ENCODE measurements at places on chromosomes 3 and 15. TPM values are rescaled to one million over a fixed set of nuclear protein-coding genes. Genes with fewer than 3 reads are reported as not detected.

The MCF2L2 gene
- total RNA-seq = 0.32 TPM

The COL8A1 gene
- total RNA-seq = 34.7 TPM

The ANKUB1 gene
- not detected for total RNA-seq

The TLR9 gene
- total RNA-seq = 0.19 TPM

The ACOX2 gene
- 23.4 TPM for total RNA-seq

The GOLGA6D gene
- not detected for total RNA-seq

The GHRL gene
- not detected for total RNA-seq

The NPRL2 gene
- 19.2 TPM for total RNA-seq

The LEKR1 gene
- total RNA-seq = 1.6 TPM

The ATP8B4 gene
- 11.7 TPM for total RNA-seq

DNA sequence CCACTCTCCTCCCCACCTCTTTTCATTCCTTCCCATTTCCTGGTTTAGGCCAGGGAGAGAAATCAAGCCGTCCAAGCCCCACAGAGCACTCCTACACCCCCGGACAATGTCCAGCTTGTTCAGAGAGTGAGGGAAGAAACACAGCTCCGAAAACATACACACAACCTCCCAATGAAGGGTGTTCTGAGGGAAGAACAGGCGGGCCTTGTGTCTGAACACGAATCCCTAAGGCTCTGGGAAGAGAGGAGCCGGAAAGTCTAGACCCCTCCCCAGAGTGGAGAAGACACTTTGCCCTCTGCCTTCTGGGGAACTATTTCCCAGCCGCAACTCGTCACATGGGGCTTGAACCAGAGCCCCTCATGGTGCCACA, 30.5 kb downstream of the ACAN start:
- DNase-seq = no peak

DNA sequence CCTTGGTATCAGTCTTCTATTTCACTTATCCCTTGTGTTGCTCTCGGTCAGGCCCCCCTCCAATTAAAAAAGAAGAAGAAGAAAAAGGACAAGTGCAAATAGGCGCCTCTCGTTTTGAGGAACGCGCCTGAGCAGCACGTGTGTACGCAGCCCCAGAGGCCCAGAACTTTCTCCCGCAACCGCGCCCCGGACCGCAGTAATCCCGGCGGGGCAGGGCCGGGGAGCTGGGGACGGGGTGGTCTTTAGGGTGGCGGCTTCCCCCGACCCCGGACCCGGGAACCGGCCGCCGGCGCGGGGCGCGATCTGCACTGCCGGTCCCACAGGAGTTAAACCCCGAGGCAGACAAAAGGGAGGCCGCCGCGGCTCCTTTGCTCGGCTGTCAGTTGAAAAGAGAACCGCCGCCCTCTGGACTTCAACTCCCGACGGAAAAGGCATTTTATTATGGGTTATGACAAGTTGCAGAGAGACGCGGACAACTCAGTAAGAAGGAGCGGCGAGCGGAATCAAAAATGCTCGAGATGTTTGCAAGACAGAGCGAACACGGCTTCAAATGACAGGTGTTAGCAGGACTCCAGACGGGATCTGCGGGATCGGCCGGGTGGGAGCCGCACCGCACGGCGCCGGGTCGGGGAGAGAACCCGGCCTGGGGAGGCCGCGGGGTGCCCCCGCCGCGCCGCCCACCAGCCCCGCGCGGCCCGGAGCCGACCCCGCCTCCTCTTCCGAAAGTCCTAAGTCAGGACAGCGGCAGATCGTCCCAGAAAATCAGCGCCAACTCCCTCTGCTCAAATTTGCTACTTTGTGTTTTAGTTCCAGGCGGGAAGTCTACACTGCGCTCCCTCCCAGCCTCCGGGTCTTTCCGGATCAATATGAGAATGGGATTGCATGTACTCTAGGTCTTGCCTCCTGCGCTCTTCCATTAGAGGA, 79.0 kb downstream of the NR2F2 start:
- no peak for DNase-seq

GRCh38 chr15:77287385-77287784, 132.5 kb downstream of the PEAK1 start:
- DNase-seq = no peak

- DNase-seq = no peak
These were observed 51.9 kb downstream of the WWTR1 start for GRCh38 chr3:149605902-149606301.

DNA sequence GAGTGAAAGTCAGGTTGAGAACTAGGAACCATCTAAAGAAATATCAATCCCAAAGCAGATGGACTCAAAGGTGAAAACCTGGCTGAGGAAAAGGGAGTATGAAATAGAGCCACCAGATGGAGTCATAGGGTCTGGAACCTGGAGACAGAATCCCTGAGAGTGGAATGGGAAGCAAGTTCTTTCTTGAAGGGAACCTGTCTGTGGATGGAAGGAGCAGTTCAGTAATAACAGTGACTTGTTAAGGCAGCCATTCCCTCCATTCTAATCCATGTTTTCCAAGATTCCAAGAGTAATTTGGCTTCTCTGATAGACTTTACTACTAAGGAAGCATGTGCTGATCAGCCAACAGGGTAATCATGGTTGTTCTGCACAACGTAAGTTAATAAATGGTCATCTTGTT, 22.5 kb upstream of the AQP9 start:
- DNase-seq = no peak

GRCh38 chr3:190008432-190008831, 112.3 kb downstream of the P3H2 start:
- no peak for DNase-seq

- DNase-seq = no peak
These were observed 140.9 kb downstream of the FAM43A start for GRCh38 chr3:194826594-194826993.

- DNase-seq = no peak
These were observed 427.4 kb upstream of the NAALADL2 start for GRCh38 chr3:174431717-174432116.

- no peak for DNase-seq
These were observed 20.4 kb upstream of the PSTPIP1 start for GRCh38 chr15:76974456-76975036.

DNA sequence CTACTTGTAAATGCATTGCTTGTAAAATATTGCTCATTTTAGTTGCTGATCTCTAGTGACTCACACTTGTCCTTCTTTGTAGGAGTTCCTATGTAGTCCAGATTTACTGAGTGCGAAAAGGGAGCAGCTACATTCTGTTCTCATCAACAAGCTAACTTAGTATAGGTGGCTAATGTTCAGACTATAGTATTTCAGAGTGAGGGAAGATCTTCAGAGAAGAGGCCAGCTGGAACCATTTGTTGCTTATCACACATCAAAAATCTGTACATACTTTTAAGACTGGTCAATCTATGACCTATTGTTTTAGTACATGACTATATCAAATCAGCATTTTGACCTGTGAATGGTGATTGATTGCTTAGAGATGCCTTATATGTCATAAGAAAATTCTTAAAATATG, 71.3 kb upstream of the THSD4 start:
- no peak for DNase-seq

DNA sequence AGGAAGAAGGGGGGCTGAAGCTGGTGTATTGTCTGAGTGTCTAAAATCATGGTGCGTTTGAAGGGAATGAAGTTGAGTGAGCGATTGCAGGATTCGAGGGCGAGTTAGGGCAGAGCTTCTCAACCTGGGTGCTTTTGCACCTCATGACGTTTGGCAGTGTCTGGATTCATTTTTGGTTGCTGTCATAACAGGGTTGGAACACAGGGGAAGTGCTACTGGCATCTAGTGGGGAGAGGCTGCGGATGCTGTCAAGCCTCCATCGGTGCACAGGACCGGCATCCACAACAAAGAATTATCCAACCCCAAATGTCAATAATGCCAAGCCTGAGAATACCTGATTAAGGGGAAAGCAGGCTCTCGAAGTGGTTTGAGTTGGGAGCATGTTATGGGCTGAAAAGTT, 120.0 kb downstream of the SLCO3A1 start:
- DNase-seq = no peak

DNA sequence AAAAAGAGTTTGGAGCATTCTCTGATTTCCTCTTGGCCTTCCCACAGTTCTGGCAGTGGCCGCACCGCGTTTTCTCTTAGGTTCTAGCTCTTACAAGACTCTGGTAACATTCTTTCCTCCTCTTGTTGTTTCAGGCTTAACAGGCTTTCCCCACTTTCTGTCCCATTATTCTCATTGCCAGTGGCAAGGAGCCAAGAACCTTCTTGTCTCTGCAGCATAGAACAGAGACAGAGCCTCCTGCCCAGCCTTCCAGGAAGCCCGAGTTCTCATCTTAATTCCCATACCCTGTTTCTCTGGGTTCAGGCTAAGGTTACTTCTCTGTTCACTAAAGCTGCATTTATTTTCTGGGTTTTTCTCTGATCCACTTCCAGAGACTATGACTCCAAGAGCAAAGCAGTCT, 61.1 kb downstream of the DUT start:
- peak; percentile 84 for DNase-seq

DNA sequence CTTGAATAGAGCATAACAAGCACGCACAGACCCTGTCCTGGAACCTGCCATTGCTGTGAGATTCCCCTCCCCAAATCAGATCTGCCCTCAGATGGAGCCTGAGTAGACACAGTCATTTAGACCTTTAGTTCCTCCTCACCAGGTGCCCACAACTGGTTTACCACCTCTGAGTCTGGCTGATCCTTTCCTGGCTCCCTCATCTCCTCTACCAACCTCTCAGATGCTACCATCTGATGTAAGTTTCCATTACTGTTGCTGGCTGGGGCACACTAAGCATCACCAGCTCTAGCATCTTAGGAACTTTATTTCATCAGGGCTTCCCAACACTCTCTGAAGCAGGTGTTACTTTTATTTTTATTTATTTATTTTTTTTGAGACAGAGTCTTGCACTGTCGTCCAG, 288.3 kb downstream of the TLE3 start:
- DNase-seq = no peak

DNA sequence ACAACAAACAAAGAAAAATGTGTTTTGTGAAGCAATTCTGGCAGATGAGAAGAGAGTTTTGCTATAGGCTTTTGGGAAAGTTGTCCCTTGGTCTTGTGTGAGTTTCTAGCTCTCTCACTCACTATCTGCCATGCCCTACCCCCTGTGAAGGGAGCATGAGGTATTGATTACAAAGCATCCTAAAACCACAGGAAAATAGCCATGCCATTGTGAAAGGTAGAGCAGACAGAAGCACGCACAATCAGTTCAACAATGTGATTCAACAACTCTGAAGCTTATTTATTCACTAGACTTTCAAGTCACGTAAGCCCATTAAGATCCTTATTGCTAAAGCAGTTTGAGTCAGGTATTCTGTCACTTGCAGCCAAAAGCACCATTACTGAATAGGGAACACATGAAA, 6.5 kb upstream of the AQR start:
- DNase-seq = no peak

- DNase-seq = no peak
These were observed 32.4 kb upstream of the SLC6A11 start for GRCh38 chr3:10783360-10784351.

- DNase-seq = no peak
These were observed 159.8 kb downstream of the ALCAM start for GRCh38 chr3:105526360-105527111.

DNA sequence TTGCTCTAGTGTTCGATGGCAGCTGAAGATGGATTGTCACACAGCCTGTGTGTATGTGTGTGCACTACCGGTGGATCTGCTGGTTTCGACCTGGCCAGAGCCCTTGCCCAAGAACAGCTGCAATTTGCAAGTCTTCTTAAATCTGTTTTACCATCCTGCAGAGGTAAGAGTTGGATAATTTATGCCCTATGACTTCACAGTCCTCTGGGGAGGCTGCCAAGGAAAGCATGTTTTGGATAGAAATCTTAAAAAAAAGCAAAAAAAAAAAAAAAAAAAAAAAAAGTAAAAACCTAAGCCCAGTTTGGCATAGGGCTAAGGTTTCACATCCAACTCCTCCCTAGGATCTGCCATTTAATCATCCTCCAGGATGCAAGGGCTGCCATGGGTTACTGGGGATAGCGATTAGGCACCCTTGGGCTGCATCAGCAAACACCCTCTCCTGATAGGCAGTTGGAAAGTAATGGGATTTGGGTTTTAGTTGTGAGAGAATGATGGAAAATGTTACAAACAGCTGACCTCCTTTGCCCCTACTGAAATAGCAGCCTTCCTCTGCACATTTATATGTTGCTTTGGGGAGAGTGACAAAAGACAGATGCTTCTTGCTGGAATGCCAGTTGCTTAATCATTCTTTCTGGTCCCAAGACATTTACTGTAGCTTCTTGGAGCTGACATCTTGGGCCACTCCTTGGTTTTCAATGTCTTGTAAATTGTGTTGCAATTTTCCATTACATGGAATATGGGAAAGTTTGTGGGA, 35.4 kb downstream of the CD200R1L start:
- peak; percentile 85 for DNase-seq

GRCh38 chr3:108623504-108623903, 34.0 kb downstream of the DZIP3 start:
- DNase-seq = no peak

GRCh38 chr3:66912306-66912705, 85.8 kb upstream of the KBTBD8 start:
- no peak for DNase-seq

- DNase-seq = no peak
These were observed 13.6 kb downstream of the MRPS25 start for GRCh38 chr3:15051531-15051930.

- DNase-seq = no peak
These were observed 22.8 kb upstream of the OSTN start for GRCh38 chr3:191176038-191176785.

DNA sequence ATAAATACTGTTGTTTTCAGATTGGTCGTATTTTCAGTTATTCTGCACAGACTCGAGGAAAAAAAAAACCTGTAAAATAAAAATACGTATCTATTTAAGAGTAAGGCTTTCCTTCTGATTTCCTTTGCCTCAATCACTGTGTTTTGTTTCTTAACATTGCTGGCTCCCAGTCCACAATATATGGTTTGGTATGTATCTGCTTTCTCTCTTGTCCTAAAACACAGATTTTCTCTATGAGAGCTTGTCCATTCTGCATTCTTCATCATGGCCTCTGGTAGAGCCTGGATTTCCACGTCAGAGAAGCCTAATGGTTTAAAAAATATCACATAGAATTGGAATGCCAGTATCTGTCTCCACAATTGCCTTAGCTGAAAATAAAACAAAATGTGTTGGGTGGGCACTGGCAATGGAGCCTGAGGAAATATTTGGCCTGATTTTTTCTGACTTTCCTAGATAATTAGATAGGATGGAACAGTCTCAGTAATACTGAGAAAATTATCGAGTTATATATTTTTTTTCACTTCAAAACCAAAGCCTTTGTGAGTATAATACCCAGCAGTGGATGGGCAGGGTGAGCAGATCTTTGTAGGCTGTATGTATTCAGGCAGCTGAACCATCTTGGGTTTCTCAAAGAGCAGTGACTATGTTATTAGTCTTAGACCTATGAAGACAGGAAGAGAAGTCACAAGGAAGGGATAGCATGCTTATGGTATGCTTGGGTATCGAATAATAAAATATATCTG, 1.9 kb downstream of the CD200 start:
- DNase-seq = no peak
